ENCODE measurements at places on chromosomes 1 and 21.

DNA sequence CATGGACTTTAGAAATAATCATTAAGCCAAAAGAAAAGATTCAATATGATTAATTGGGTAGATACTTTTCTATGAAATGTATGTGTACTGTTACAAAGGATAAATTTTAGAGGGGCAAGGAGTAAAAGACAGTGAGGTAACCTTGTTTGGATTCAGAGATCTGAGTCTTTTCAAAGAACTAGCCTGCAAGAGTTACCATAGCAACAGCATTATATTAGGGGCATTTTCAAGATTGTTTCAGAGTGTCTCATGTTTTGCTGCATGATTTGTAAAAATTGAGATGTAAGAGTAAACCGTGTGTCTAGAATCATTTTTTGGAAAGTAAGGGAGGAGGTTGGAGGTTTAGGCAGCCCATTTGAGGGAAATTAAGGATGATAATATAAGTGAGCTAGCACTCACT is 70.6 kb upstream of the KIAA1614 start:
- DNase-seq, result peak; percentile 83

DNA sequence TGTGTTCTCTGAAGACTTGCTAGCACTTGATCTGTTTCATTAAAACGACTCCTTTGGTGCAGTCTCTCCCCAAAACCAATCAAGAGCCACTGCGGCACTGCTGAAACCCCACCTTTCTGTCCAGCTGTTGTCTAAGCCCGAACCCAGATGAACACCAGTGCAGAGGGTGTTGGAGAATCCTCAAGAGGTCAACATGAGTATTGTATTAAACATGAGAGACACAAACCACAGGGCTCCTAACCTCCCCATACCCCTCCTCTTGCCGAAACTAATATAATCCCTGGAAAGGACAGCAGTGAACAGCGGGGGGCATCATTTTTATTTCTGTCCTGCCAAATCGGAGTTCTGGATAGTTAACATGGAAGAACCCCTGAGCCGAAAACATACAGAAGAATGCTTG is 333.9 kb downstream of the CAMTA1 start:
- DNase-seq, result peak; percentile 22

DNA sequence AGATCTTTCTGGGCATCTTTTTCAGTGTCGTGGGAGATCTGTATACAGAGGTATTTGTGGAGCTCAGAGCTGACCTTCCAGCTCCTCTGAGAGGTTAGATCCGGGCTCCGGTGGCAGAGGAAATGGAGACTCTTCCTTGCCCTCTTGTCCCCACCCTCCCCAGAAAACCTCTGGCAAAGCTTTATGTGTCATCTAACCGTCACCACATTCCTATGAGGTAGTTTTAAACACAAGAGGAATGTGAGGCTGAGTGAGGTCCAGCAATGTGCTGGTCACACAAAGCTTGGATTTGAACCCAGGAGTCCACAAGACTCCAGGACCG is 1.2 kb downstream of the CD160 start:
- peak; percentile 66 for DNase-seq

DNA sequence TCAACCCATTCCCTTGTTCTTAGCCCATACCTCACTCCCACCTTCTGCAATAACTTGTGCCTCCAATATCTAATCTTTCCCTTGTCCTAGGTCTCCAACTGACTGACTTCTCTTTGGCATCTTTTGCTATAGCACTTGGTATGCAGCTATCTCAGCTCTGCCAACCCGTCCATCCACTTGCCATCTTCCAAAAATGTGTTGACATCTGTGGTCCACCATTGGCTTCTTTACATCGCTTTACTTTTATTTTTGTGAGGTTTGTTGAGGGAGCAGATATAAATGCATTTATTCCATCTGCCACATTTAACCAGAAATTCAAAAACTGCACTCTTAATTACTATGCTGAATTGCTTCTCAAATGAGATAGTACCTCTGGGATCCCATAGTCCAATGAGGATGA is 24.9 kb upstream of the PSMB2 start:
- no peak for DNase-seq

- peak; percentile 28 for DNase-seq
Observed at GRCh38 chr1:78081980-78082860, 36.5 kb downstream of the GIPC2 start.

DNA sequence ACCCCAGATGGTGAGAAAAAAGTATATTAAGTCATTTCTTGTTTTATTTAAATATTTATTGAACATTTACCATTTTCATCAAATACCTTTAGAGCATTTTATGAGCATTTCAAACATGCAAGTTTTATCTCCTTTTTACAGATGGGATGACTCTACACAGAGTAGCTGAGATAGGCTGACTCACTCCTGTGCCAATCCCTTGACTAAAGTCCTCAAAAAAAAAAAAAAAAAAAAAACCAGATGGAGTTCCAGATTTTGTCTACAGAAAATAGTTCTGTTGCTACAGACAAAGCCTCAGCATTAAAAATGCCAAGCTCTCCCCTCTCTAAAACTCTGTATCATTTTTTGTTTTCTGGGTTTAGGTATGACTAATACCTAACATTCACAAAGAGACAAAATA is 303.0 kb upstream of the PLD5 start:
- DNase-seq, result peak; percentile 17

- DNase-seq, result no peak
Observed at GRCh38 chr1:231028682-231029081, 11.4 kb downstream of the FAM89A start.

DNA sequence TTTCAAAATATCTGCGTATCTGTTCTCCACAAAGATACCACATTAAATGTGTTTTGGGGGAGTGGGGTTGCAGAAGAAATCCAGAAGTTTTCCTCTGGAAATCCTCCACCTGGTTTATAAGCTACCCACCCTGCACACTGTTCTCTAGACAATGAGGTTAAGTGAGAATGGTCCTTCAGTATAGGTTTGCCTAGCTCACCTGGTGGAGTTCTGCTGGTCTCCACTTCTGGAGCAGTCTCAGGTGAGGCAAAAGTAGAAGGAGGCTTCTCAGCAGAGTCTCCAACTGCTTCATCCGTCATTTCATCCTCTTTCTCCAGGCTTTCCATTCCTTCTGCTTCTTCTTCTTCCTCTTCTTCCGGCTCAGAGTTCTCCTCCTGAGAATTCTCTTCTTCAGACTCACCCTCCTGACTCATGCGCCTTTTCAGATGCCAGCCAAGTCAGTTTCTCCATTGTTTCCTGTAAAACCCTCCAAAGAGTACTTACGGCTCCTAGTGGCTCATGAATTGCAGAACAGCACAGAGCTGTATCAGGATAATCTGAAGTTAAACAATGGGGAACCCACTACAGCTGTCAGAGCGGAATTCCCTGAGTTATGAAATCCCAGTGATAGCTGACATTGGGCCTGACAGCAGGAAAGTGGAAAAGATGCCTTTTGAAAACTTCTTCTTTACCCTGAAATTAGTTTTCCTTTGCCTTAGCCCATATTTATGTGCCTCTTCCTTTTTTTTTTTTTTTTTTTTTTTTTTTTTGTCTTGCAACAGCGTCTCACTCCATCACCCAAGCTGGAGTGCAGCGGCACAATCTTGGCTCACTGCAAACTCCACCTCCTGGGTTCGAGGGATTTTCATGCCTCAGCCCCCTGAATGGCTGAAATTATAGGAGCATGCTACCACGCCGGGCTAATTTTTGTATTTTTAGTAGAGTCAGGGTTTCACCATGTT is 38.5 kb downstream of the MSTO1 start:
- DNase-seq, result peak; percentile 85

GRCh38 chr1:241077386-241078147 is 279.4 kb downstream of the RGS7 start:
- DNase-seq, result no peak

GRCh38 chr1:106924360-106924759 is 132.1 kb upstream of the PRMT6 start:
- peak; percentile 36 for DNase-seq

DNA sequence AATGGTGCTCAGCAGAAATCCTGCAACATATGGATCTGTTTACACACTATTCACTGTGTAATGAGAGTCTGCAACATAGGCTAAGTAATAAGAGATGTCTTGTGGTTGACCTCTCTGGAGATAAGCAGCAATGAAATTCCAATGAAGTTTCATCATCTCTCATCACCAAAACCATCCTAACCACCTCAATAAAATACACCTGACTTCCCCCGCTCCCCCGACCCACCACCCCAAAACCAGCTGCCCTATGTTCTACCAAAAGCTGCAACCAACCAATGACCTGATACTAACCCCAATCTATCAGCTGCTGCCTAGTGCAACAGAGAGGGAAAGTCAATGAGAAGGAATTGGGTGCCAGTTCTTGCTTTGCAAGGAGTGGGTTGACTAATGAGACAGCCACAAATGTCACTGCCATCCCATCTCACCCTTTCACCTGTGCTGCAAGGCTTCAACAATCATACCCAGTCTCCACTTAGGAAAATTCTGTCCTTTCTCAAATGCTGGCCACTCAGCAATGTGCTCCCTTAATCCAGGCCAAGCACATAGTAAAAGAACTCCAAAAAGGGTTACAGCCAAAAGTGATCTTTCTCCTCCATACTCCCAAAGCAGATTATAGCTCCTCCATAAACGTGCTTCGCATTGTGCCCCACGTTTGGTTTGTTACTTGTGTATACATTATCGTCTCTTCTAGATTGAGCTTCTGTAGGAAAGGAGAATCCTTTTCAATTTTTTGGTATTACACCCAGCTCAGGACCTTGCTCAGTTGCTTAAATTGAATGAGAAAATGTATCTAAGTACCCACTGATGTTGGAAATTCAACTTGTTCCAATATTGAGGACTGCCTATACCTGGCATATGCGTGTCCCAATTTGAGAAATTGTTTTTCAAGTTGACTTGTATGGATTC is 29.0 kb downstream of the MRPL39 start:
- DNase-seq, result no peak

DNA sequence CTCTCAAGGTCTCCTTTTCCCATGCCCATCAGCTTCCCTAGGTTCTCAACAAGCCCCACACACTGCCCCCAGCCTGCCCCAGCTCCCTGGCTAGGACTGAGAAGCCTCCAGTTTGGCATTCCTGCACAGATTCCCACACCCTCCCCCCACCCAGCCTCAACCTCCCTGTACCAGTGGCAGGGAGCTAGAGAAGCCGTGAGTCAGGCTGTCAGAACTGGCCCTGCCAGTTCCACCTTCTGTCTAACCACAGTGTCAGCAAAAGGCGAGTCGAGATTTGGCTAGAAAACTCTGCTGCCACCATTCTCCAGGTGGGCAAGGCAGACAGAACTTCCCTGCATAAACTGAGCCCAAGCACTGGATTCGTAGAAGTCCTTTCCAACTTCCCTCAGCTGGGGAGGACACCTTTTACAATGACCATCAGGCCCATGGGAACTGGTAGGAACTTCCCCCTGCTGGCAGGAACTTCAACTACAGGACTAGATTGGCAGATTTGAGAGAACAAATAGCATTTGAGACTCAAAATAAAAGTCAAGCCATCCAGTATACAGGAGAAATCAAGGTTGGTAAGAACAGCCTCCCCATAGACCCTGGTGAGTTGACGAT is 31.0 kb downstream of the TNNT2 start:
- DNase-seq, result peak; percentile 57

DNA sequence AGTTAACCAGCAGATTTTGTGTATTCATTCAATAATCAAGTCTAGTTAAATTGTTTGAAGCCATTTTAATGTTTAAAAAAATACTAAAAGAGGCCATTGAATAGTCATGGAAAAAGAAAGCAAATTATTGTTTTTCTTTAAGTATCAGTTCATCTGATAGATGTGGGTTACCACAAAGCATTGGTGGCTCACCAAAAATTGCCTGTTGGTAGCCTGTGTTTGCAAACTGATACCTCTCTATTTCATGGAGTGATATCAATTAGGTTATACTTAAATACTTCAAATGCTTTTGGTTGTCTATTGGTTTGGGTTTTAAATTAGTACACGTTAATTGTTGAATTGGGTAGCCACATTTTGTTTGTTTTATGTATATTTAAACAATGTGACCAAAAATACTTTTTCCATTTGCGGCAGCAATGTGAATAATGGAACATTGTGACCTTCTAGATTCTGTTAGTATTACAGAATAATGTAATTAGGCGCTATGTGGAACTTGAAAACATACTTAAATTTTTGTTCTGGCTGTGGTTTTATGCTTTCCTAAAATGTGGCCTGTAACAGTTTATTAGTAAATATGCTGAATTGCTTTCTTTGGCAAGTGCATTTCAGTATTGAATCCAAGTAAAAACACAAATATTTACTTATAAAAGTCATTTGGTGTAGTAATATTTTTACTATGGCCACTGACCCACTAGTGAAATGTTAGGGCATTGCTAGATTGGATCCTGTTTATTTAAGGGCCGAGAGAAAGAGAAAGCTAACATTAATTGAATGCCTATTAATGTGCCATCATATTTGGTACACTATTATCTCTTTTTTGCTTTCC is 37.1 kb upstream of the NBL1 start:
- DNase-seq, result peak; percentile 49

GRCh38 chr1:81499487-81499886 is 301.2 kb upstream of the ADGRL2 start:
- no peak for DNase-seq

DNA sequence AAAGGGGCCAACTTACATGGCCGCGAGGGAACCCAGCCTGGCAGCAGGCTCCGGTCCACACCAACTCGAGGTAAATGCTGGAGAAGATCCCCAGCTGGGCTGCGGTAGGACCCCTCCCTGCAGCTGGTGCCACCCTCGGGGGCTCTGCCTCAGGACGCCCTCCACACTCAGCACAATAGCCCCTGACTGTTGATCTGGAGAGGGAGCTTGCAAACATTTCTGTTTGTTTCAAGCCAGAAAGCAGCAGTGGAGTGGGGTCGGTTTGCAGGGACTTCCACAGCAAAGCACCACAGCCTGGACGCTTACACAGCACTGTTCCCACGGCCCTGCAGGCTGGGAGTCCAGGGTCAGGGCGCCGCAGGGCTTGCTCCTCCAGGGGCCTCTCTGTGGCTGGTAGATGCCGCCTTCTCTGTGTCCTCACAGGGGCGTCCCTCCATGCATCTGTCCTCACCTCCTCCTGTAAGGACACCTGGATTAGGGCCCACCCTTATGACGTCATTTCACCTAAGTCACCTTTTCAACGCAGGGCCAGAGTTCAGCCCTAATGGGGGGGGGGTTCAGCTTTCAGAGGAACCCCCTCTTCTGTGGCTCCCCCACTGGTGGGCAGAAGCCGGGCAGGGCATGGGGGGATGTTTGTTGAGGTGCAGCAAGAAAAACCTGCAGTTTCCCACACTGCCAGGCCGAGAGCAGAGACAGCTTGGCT is 24.1 kb upstream of the TTC34 start:
- DNase-seq, result no peak

- no peak for DNase-seq
Observed at GRCh38 chr1:115088871-115089419, 358 bp downstream of the TSPAN2 start.

DNA sequence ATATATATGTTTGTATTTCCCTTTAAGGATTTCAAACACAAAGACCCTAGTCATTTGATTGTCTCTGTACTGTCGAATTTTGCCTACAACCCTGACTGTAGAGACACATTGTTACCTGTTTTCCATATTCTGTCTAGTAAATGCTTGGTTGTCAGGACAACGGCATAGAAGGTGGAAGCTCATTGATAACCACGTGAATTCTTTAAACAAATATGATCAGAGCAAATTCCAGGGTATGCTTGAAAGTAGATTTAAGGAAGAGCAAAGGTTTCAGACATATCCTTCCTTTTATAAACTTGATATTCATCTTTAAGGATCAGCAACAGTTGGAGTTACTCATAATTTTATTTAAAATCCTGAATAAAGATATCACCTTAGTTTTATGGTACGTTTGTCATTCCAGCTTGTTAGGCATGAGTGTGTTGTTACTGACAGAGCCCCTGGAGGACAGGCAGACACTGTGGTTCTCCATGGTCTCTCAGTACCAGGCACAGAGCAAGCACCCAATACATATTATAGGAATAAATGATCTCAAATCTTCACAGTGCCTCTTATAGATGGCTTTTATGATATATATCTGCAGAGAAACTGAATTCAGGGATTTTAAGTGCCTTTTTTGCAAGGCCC is 203.2 kb downstream of the FGGY start:
- DNase-seq, result no peak

All from astrocyte of the spinal cord (primary cell).